ENCODE measurements at places on chromosomes 5 and 9. TPM values are rescaled to one million over a fixed set of nuclear protein-coding genes. Genes with fewer than 3 reads are reported as not detected.

GRCh38 chr5:55149308-55149795 lies 10.6 kb upstream of the GPX8 start:
- no peak for DNase-seq

- DNase-seq = no peak
Measured at GRCh38 chr9:90921104-90921503, 119.5 kb downstream of the SYK start.

DNA sequence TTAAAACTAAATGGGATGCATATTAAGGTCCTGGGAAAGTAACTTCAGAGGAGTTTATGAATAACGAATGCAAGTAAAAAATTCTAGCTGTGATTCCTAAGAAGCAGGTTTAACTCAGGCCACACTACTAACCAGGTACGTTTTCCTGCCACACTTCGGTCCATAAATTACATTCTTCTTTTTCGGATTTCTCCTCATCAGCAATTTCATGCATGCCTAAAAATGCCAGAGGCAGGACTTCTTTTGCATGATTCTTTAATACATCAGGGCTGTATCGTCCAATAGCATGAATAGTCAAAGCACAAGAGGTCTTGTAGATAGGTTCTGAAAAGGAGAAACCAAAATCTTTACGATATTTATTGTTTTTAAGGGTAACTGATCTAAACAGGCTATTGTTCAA lies 42.3 kb upstream of the OR2K2 start:
- DNase-seq = no peak

DNA sequence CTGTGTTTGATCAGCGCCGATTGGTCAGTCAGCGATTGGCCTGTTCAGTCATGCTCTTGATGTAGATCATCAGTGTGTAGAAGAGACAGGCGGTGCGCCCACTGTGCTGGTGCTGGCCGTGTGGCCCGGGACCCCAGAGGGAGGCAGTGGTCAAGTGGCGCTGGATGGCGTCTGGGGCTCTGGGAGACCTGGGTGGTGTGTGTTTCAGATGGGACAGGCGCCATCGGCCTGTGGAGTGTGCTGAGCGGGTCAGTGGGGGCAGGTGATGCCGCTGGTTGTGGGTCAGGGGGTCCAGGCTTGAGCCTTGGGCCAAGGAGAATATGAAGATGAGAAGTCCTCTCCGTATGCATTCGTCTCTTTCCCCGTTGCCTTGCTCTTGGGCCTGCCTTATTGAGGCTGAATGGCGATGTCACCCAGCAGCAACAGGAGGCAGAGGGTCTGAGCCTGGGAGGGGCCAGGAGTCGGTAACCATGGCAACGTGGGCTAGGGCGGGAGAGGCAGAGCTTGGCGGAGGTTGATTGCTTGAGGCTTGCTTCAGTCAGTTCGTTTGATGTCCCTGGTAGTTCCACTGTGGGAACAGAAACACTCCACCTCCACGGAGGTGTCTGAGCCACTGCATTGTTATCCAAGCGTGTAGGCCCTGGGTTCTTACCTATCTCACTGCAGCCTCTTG lies 117.8 kb upstream of the CACNA1B start:
- DNase-seq = no peak

DNA sequence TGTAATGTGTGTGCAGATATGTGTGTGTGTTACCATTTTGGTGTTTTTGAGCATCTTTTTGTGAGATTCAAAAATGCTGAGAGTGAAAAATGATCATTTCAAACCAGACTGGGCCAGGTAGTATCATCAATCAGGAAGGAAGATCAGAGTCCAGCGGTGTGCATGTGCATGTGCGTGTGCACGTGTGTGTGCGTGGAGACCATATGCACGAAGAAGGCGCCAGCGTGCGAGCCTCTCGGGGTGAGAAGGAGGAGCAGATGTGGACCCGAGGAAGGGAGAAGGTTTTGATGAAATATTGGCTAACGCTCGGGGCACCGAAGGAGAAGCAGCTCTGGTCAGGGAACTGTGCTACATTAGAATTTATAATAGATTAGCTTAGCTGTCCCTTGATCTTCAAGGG lies 516.4 kb downstream of the CCDC171 start:
- no peak for DNase-seq

DNA sequence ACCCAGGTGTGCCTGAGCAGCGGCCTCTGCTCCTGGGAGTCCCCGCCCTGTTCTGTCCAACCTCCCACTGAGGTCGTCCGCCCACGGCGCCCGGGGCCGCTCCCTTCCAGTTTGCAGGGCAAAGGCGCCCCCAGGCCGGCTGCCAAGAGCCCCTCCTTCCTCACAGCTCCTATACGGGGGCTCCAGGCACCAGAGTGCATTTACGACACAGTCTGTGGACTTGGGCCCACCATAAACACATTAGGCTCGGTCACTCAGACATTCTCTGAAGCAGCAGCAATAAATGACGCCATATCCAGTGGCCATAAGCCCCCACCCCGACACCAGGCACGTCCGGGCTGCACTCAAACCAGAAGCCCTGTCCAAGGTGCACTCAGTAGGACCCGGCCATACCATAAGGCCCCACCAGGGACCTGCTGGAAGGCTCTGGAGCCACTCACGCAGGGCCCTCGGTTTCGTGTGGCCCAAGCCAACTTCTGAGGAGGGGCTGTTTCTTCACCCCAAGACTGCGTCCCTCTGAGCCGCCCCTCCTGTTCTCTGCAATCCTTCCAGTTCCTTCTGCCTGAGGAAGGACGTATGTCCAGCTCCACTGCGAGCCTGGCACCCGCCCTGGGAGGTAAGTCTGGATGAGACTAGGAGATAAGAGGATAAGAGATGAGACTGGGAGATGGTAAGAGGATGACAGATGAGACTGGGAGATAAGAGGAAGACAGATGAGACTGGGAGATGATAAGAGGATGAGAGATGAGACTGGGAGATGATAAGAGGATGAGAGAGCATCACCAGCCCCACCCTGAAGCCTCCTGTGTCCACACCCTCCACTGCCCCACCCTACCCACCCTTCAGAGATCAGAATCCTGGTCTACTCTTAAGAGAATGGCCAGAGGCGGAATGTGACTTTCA lies 26.7 kb downstream of the SLC6A18 start:
- DNase-seq = no peak

GRCh38 chr9:81530310-81530810 lies 159.0 kb downstream of the TLE1 start:
- DNase-seq = no peak

GRCh38 chr5:94692581-94692980 lies 74.1 kb downstream of the SLF1 start:
- no peak for DNase-seq

IRX2 gene
- total RNA-seq = not detected

SH3TC2 gene
- 37.2 TPM for total RNA-seq
